T-helper 1 cell (primary cell): ENCODE measurements at places on chromosomes 3 and 15.

DNA sequence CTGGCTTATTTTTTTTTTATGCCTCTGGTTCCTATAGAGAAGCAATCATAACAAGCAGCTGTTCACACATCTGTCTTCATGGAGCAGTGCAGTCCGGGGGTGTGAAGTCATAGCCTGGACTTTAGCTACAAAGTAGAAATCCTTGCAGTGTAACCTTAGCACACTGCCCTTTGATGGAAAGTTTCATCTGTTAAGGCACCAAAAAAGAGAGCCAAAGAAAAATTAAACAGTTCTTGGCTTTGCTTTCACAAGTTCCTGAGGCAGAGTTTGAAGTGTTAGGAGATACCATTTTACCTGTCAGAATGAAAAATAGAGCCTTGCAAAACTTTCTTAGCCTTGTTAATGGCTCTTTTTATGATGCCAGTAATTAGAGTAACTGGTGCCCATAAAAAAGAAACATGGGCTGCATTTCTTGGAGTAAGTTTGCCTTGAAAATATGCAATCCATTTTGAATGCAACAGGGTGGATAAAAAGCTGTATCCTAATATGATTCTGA, 84.1 kb downstream of the PIK3R4 start:
- DNase-seq, result no peak

- no peak for DNase-seq
Measured at GRCh38 chr15:31329640-31330010, 3.0 kb downstream of the KLF13 start.

DNA sequence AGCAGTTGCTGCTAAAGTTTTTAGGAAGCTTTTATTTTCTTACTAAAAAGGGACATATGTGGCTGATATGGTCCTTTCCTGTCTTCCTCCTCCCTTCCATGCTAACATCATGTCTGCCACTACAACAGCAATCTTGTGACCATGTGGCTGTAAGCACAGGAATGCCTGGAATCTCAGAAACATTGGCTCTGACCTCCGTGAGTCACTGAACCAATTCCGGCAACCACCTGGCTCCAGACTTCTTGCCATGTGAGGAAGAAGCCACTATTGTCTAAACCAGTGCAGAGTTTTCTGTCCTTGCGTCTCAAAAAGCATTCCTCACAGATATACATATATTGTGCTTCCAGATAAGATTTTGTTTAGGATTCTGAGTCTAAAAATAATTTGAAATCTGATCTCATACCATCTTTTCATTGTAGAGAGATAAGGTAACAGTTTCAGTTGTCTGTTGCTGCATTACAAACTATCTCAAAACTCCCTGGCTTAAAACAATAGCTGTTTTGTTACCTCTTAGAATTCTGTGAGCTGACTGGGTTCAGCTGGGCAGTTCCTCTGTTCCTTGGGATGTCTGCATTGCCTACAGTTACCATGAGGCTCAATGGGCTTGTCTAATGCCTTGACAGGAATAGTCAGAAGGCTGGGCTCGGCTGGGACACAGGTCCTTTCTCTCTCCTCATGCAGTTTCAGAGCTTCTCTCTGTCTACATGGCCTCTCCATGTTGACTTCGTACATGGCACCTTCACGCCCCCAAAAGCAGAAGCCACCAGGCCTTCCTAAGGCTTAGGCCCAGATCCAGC, 77.3 kb upstream of the MAGI1 start:
- no peak for DNase-seq

DNA sequence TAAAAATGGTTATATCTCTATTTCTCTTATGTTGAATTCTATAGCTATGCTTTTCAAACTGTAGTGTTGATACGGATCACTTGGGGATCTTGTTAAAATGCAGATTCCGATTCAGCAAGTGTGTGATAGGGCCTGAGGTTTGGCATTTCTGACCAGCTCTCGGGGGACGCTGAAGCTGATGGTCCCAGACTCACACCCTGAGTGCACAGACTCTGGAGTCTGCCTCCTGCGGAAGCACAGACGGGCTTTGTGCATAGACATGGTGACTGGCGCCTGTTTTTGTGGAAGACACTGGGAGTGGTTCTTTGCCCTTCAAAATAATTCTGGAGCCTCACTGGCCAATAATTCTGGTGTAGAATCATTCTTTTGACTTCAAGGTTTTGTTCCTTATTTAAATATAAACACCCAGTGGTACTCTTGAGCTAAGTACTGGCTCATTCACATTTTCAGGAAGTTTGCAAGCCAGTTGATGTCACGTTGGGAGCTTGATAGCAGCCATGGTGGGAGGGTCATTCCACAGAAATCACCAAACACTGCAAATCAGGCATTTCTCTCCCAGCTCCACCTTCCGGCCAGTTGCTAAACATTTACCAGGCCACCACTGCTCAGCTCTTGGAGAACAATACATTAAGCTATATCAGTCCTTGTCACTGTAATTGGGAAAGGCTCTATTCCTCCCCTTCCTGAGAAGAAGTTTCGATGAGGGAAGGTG, 19.2 kb downstream of the CLDN11 start:
- DNase-seq, result no peak

- no peak for DNase-seq
Measured at GRCh38 chr3:182609575-182610156, 183.6 kb upstream of the ATP11B start.

DNA sequence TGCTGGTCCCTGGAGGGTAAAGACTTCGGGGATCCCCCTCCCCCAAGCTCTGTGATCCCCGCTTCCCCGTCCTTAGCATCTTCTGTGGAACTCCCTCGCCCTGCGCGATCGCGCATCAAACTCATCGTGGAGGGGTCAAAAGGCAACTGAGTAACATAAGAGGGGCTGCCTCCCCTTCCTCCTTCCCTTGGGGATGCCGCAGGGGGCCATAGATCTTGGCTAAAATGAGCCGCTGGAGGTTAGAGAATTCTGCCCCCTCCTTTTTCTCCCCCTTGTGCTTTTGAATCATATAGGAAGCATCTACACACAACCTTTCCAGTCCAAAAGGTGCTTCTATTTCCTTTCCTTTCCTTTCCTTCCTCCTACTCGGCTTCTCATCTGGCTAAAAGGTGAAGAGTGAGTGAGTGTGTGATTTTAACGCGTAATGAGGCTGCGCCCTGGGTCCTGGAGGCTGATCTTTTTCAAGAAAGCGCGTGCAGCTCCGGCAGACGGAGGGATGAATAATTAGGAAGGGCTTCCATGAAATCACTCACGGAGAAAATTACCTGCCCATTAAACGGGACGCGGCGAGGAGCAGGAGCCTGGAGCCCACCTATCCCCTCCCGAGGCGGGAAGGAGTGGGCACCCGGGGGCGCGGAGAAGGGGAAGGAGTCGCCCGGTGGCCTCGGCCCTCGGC, 831 bp upstream of the ROBO2 start:
- no peak for DNase-seq

GRCh38 chr3:11000528-11000927, 8.0 kb downstream of the SLC6A1 start:
- DNase-seq, result no peak

DNA sequence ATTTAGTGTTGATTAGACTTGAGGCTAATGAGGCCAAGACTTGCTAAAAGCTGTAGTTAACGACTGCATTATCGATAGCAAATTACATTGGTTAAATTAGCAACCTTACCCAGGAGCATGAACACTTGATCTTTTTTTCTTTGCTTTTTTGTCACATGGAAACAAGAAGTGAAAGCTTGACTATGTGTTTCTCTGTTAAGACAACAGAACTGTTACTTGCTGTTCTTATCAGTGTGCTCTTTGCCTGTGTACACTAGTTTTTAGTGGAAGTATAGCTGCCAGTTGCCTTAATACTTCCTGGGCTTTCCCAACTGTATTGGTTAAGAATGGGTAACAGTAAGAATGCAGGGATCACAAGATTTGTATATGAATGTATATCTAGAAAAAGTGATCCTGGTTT, 625.5 kb downstream of the NAALADL2 start:
- no peak for DNase-seq

GRCh38 chr3:63951492-63952247, 39.5 kb upstream of the SCAANT1 start:
- DNase-seq, result no peak

DNA sequence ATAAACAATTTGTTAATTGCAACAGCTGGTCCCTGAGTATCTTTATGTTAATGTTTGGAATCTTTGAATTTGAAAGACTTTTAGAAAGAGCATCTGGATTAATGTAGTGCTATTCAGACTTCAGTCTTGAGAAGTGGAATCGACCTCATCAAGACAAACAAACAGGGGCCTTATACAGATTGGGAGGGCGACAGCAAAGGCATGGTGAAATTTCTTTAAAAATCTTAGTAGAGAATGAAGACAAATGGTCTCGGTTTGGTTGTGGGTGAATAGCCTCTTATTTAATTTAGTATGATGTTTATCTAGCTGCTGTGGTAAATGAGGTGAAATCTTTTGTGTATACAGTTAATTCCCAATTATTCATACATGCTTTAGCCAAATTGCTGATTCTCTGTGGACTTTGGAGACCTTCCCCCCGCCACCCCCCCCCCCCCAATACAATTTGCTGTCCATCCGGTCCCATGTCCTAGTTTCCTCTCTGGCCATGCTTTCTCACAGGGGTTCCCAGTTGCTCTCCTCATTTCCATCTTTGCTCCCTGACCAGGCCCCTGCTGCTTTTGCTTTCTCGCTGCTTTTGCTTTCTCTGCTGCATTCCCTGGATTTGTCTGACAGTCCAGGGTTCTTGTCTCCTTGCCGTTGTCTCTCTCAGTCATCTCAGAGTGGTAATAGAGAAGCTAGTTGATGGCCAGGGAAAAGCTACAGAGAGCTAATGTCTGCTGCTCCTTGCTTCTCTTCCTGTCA, 135.3 kb downstream of the FNDC3B start:
- no peak for DNase-seq

DNA sequence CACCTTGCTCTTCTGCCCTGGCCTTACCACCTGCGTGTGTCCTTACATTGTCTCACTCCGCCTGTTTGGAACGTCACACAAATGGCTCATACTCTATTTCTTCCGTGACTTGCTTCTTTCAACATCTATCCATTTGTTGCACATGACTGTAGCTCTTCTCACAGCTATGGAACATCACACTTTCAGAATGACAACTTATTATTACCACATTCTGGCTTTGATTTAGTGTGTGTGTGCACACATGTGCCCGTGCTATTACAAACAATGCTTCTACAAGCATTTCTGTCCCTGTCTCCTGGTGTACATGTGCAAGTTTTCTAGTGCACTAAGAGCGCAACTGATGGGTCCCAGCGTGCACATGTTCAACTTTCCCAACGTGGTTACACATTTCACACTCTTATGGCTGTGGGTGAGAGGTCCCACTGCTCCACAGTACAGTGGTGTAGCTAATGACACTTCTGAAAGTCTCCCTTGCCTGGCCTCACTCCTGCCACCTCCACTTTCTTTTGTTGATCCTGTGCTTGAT, 37.8 kb downstream of the PTH1R start:
- DNase-seq, result no peak

DNA sequence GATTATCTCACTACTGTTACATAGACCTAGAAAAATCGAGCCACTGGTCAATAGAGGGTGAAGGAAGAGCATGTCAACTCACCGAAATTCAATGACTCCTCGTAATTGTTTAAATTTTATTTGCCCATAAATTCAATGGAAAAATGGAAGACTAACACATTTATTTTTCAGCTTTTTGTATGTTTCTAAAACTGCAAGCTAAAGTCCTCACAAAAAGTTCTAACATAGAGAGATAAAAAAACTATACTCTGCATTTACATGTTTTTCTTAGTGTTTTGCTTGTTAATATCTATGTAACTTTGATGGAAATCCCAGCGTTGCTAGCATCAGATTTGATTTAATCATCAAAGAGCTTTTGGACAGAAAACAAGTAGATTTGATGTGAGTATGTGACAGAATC, 6.8 kb downstream of the ARPP21 start:
- no peak for DNase-seq
